Adipose tissue (tissue), 3 donors: ENCODE measurements at places on chromosomes 2 and 18. TPM values are rescaled to one million over a fixed set of nuclear protein-coding genes. Genes with fewer than 3 reads are reported as not detected.

Gene SNED1
- polyA plus RNA-seq: 3.3 TPM

Gene CAPN13
- polyA plus RNA-seq: 0.11 TPM

Gene KIF1A
- polyA plus RNA-seq: 0.11 TPM

Gene EGR4
- 0.28 TPM for polyA plus RNA-seq

Gene IL37
- not detected for polyA plus RNA-seq

Gene TRABD2A
- polyA plus RNA-seq: 0.78 TPM

Gene EPHA4
- 0.72 TPM for polyA plus RNA-seq

Gene CENPA
- 0.18 TPM for polyA plus RNA-seq

Gene FIGN
- 1.1 TPM for polyA plus RNA-seq

Gene KCNJ3
- 0.15 TPM for polyA plus RNA-seq

Gene PLB1
- 3.6 TPM for polyA plus RNA-seq

Gene LTBP1
- polyA plus RNA-seq: 8.8 TPM

Gene RFTN2
- polyA plus RNA-seq: 8.0 TPM

Gene SLC5A6
- polyA plus RNA-seq: 287 TPM

Gene C2orf81
- polyA plus RNA-seq: 2.4 TPM

Gene SMC6
- polyA plus RNA-seq: 4.4 TPM

Gene KCNE4
- 8.2 TPM for polyA plus RNA-seq

Gene OSBPL6
- 0.22 TPM for polyA plus RNA-seq
